Smooth muscle cell of bladder (primary cell): ENCODE measurements at places on chromosomes 5 and 9. TPM values are rescaled to one million over a fixed set of nuclear protein-coding genes. Genes with fewer than 3 reads are reported as not detected.

PCDHB5 gene
- total RNA-seq, result 0.57 and 1.4 TPM in 2 replicates

IL31RA gene
- total RNA-seq, result 0.18 and 0.71 TPM in 2 replicates

BAAT gene
- not detected in 2 replicates for total RNA-seq

PCDHB15 gene
- total RNA-seq, result 0.46 and 0.71 TPM in 2 replicates

TNPO1 gene
- total RNA-seq, result 407 and 545 TPM in 2 replicates

TGFBI gene
- 1,832 and 2,186 TPM in 2 replicates for total RNA-seq

ASB6 gene
- 10.0 and 14.8 TPM in 2 replicates for total RNA-seq

SLC35D2 gene
- 13.4 and 17.2 TPM in 2 replicates for total RNA-seq

WNT8A gene
- total RNA-seq, result not detected in 2 replicates

TAF11L10 gene
- total RNA-seq, result not detected in 2 replicates

CORO2A gene
- 0.28 and 0.57 TPM in 2 replicates for total RNA-seq

CBY3 gene
- total RNA-seq, result not detected in 2 replicates

STING1 gene
- 24.8 and 26.9 TPM in 2 replicates for total RNA-seq

ACER2 gene
- 1.3 and 2.3 TPM in 2 replicates for total RNA-seq

SLC6A7 gene
- not detected in 2 replicates for total RNA-seq

ROPN1L gene
- total RNA-seq, result 0.28 and 0.57 TPM in 2 replicates

PDE6A gene
- under 0.01 TPM in 1 of 2 replicates, not detected in the other for total RNA-seq

RFESD gene
- 1.7 and 3.2 TPM in 2 replicates for total RNA-seq

LOX gene
- 94.2 and 171 TPM in 2 replicates for total RNA-seq

ADAMTS13 gene
- total RNA-seq, result 1.00 and 2.2 TPM in 2 replicates

CARD6 gene
- total RNA-seq, result 7.0 and 9.6 TPM in 2 replicates

GABRA6 gene
- not detected in 2 replicates for total RNA-seq

FAM78A gene
- total RNA-seq, result 0.43 and 0.55 TPM in 2 replicates

GRM6 gene
- total RNA-seq, result not detected in 2 replicates

C9 gene
- 0.18 TPM in 1 of 2 replicates, not detected in the other for total RNA-seq

ELAVL2 gene
- 0.09 and 0.14 TPM in 2 replicates for total RNA-seq

LPAR1 gene
- total RNA-seq, result 101 and 119 TPM in 2 replicates

SFXN1 gene
- 74.4 and 95.9 TPM in 2 replicates for total RNA-seq

RIMOC1 gene
- total RNA-seq, result 13.7 and 15.5 TPM in 2 replicates

CCNJL gene
- 0.14 and 0.18 TPM in 2 replicates for total RNA-seq

SPATA31D1 gene
- total RNA-seq, result not detected in 2 replicates

CREB3 gene
- total RNA-seq, result 71.5 and 79.1 TPM in 2 replicates

NOXA1 gene
- total RNA-seq, result 0.46 and 0.57 TPM in 2 replicates

PPP1R26 gene
- 9.5 and 10.4 TPM in 2 replicates for total RNA-seq
